ENCODE measurements at places on chromosomes 13 and 19.

DNA sequence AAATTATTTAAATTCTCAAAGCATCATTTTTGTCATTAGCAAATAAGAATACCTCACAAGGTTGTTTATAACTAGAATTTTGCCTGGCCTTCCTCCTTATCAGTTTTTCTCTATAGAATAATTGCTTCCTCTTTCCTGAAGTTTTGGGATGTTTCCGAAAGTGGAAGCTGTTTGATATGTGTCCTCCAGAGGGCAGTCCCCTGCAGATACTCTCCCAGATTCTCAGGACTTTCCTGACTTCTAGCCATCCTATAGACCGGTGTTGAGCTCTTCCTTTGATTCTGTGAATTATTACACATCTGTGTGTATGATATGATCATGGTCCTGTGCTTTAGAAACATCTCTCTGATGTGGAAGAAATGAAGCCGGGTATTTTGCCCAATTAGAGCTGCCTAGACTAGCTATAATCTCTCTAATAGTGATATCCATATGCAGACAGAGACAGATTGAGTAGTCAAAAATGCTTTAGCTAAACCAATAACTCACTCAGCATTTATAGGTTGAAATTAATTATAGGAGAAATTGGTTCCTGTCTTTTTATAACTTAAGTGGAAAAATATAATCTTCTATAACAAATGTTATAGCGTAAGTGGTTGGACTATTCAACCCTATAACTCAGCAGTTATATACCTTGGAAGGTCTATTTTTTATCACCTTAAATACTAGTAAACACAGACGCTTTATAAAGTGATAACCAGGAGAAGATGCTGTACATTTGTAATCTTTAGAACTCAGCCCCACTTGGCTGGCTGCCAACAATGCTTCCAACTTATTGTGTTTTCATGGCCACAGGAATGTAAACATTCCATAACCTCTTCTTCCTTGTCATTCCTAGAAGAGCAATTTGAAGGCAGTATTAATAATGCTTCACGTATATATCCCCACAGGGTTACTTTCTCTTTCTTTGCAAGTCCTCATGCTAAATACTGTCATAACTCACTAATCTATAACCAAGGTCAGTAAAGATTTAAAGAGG is 201.0 kb upstream of the RXFP2 start:
- DNase-seq: peak; percentile 15

DNA sequence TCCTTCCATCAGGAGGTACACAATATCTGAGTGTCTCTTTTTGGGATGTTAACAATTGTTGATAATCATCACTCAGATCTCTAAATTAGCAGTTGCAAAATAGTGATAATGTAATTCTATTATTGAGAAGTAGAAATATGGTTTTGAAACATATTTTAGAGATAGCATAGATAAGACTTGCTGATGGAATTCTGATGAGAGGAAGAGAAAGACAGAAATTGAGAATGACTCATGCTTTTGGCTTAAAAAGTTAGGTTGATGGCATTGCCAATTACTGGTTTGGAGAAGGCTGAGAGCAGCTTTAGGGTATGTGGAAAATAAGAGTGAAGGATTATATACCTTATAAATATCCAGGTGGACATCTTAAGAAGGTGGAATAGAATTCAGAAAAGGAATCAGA is 106.4 kb upstream of the EDNRB start:
- DNase-seq: no peak

DNA sequence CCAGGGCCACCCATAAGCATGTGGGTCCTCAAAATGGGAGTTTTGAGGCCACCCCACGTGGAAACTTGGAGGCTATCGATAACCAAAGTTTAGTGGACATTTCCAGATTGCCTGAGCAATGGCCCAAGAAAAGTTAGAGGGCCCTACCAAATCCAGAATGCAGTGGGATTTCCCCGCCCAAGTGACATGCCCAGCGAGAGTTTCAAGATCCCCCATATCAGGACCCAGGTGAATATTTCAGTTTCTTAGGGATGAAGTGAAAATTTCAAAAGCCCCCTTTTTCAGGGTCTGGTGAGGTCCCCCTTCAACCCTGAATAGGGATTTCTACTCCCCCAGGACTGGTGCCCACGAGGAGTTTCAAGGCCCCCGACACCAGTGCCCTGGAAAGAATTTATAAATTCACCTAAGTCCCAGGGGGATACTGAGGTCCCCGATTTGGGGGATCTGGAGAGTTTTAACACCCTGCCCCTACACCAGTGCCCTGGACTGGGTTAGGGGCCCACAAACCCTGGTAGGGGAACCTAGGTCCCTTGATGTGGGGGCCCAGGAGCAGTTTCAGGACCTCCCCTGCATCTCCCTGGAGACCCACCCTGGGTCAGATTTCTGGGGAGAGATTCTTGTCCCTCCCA is 695 bp downstream of the BST2 start:
- no peak for DNase-seq

DNA sequence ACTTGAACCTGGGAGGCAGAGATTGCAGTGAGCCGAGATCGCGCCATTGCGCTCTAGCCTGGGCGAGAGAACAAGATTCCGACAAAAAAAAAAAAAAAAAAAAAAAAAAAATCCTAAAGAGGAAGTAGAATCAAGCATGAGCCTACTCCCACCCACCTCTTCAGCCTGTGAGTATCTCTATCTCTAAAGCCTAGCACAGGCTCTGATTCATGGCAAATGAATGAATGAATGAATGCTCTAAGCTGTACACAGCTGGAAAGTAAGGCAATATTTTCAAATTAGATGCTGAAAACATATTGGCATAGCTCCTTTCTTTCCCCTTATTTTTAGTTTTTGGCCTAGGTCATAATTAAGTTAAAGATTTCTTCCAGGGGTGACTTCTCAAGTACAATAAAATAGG is 35.7 kb upstream of the FAM216B start:
- no peak for DNase-seq

- DNase-seq: no peak
Measured at GRCh38 chr19:3465552-3465951, 14.8 kb downstream of the SMIM24 start.

DNA sequence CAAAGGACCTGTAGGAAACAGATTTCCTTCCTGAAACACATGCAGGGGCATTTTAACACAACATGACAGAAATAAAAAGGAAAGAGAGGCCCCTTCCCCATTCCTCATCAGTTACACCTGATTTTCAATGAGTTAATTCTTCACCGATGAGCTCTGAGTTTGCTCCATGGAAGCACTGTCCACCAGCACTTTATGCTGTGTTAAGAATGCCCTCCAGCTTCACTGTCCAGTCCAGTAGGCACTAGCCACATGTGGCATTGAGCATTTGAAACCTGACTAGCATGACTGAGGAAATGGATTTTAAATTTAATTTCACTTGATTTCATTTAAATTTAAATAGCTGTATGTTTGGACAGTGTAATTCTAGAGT is 217.2 kb upstream of the SLC10A2 start:
- no peak for DNase-seq

DNA sequence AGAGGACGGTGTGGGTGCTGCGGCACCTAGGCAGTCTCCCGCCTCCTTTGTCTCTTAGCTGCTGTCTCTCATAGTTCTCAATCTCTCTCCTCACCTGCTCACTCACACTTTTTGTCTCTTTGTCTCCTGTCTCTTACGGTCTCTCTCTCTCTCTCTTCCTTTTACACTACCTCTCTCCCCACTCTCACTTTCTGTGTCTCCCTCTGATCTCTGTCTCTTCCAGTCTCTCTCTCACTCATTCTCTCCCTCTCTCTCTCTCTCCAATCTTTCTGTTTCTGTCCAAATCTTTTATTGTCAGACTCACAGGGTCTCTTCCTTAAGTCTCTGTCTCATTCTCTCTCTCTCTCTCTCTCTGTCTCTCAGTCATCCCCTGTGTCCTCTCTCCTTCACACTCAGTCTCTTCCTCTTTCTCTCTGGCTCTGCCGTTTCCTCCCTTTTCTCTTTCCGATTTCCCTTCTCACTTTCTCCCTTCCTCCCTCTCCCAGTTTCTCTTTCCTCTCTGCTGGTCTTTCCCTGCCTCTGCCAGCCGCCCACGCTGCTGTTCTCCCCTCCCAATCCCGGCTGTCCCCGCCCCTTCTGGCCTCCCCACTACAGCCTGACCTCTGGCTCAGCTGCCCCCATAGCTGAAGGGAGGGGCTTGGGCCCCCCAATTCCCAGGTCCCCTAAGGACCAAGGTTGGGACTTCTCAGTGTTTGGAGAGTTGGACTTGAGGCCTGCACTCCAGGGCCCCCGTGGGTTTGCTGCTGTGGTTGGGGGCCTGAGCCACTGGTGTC is at the start of gene PLEKHA4:
PLEKHA4 (minus strand) TSS at position 504 of the 773 bp plus-strand sequence. CDS start 997 bp downstream, outside the sequence.
- DNase-seq: no peak

DNA sequence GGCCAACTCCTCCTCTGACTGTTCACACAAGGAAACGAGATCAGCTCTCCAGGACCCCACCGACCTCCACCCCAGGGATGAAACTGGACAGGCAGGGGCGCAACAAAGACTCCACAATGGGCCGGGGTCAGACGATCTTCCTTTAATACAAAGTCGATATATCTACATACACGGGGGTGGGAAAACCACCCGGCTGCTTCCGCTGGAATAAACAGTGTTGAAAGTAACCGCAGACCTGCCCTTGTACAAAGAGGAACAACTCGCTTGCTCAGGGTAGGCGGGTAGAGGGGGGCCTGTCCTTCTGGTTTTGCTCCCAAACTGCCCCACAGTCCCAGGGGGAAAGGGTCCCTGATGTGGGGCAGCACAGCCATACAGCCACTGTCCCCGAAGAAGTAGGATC is 135.2 kb downstream of the PTPRS start:
- no peak for DNase-seq

GRCh38 chr19:5804516-5805461 is at the start of gene NRTN:
NRTN (plus strand) TSS chr19:5805067; CDS start chr19:5824166, 19,099 bp downstream.
- no peak for DNase-seq

DNA sequence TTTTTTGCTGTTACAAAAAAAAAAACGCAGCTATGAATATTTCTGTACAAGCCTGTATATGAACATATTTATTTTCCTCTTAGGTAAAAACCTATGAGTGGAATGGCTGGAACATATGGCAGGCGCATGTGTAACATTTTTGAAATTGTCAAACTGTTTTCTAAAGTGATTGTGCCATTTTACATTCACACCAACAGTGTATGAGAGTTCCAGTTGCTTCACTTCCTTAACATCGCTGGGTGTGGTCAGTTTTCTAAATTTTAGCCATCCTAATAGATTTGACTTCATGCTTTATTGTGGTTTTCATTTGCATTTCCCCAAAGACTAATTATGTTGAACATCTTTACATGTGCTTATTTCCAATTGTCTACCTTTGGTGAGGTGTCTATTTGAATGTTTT is 306.8 kb downstream of the KCNRG start:
- DNase-seq: no peak

- DNase-seq: no peak
Measured at GRCh38 chr13:49829715-49830114, 37.2 kb upstream of the KPNA3 start.

DNA sequence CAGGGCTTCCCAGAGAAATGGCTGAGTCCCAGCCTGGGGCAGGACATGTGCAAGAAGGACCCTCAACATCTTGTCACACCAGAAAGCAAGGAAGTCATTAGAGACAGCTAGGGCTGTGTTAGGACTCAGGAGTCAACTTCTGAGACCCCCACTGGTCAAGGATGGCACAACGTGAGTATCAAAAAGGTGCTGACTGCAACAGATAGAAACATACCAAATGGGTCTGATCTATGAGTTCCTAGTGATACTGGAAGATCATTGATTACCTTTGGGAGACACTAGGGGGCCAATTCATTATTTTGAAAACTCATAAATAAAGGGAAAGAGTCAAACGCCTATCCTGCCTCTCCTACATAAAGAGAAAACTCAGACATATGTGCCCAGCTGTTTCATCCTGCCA is 73.5 kb upstream of the GJB6 start:
- DNase-seq: no peak

DNA sequence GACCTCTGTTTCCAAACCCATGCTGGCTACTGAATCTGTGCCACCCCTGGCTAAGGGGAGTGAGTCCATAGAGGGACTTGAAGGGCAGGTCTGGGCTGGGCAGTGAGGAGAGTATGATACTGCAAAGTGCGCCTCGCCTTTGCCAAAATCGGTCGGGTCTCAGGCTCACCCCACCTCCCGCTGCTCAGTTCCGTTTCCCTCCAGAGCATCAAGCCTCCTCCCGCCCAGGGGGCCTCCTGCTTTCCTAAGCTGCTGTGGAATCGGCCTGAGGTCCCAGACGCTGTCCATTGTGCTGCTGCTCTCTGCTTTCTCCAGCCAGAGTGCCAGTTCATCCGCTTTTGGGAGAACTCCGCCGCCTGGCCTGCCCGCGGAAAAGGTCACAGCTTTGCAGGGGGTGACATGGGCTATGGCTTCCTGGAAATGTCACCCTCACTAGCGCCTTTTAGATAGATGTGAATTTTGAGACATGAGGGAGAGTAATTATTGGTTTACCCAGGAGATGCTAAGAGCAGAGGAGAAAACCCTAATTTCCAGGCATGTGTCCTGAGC is 1418.4 kb downstream of the UQCRFS1 start:
- DNase-seq: no peak

GRCh38 chr13:106633321-106633720 is 65.4 kb upstream of the ARGLU1 start:
- DNase-seq: no peak

DNA sequence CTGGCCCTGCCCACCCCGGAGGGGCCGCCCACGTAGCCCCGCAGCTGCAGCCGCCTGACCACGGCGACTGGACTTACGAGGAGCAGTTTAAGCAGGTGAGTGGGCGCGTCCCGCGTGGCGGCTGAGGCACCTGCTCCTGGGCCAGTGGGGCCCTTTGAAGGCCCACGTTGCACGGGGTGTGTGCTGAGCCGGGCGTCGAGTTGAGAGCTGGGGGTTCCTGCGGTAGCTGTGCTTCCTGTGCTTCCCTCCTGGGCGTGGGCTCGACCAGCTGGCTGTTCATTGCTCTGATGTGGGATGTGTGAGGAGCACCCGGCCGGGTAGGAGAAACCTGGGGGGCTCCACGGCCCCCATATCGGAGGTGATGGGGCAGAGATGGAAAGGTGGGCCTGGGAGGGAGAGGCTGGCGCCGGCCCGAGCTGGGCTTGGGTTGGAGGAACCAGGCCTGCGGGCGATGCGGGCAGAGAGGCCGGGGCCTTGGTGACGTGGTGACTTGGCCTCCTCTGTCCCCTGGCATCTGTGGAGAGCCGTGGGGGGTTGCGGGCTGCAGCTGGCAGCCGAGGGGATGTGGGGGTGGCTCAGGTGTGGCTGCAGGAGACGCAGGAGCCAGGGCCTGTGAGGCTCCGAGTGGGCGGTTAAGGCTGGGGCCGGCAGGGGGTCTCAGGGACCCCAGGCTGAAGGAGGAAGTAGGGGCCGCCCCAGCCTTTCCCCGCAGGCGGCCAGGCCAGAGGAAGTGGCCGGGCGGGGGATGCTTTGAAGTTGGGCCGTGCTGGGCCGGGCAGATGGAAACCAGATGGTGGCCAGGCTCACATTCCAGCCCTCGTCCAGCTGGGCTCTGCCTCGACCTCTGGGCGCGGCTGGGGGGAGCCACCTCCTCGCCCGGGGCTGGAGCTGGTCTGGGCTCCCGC is 7.1 kb downstream of the ARID3A start:
- no peak for DNase-seq

- DNase-seq: no peak
Measured at GRCh38 chr13:57933606-57934005, 302.1 kb downstream of the PCDH17 start.

GRCh38 chr19:58456111-58456510 is 4.7 kb downstream of the ZNF324B start:
- DNase-seq: no peak

- DNase-seq: no peak
Measured at GRCh38 chr13:47611664-47612288, 389.3 kb downstream of the SUCLA2 start.
